Kidney (tissue), 22 donors: ENCODE measurements at places on chromosomes 11 and 22.

- DNase-seq, result no peak
These were observed at the start of gene PANX3 for GRCh38 chr11:124611064-124611463. Gene PANX3, plus strand, starts transcription at chr11:124611428. Its CDS starts 129 bp downstream, at chr11:124611557.

DNA sequence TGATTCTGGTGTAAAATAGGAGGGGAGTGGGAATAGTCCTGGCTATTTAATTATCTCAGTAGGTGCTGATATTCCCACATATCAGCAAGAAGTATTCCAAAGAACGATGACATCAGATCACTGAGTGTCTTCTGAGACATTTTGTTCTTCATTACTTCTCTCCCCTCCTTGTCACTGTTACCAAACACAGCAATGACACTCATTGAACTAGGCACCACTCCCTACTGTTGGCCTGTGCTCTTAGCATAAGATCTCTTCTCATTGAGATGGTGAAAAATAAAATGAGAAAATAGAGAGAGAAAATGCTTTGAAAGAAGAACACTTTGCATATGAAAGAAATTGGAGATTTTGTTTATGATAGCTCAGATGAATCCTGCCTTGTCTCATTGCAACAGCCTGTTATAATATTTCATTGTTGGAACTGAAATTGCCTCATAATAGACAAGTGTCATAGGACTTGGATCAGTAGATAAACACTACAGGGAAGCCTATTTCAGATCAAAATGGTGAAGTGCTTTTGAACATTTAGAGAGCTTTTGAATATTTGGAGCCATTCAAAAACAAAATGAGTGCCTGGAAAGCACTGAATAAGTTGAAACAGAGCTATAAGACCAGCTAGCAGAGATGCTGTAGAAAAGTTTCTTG, 11.3 kb upstream of the ETS1 start:
- no peak for DNase-seq

DNA sequence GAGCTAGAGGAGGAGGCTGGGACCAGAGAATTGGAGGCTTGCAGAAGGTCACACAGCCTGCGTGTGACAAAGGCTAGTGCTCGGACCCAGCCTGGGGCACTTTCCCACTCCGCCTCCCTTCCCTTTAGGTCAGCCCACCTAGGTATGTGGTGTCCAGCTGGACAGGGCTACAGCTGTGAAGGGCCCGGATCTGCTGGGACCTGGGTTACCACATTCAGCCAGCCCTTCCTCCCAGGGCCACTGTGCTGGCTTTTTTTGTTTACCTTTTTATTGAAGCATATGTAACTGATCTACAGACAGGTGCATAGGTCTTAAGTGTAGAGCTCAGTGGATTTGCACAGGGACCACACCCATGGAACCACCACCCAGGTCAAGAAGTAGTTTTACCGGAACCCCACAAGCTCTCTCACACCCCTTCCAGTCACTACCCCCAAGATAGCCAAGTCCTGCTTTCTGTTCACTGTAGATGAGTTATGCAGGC, 8.7 kb downstream of the CAPN5 start:
- DNase-seq, result no peak

- no peak for DNase-seq
These were observed 26.8 kb upstream of the RAG1 start for GRCh38 chr11:36540998-36541397.

DNA sequence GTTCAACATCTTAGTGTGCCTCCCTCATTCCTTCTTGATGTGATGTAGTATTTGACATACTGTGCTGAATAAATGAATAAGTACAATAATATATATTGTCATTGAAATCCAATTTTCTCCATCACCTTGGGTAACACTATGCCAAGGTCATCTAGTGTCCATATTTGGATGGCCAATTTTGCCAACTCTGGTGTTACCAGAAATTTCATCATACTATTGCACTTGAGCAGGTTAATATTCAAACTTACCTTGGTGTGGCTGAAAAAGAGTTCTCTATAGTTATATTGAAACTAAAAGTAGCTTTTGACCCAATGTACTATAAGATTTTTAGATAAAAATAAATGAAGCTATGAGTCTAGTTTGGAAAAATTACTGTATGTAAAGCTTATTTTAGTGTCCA, 98.2 kb upstream of the SLC6A5 start:
- no peak for DNase-seq
